ENCODE measurements at places on chromosomes 4 and X. TPM values are rescaled to one million over a fixed set of nuclear protein-coding genes. Genes with fewer than 3 reads are reported as not detected.

DNA sequence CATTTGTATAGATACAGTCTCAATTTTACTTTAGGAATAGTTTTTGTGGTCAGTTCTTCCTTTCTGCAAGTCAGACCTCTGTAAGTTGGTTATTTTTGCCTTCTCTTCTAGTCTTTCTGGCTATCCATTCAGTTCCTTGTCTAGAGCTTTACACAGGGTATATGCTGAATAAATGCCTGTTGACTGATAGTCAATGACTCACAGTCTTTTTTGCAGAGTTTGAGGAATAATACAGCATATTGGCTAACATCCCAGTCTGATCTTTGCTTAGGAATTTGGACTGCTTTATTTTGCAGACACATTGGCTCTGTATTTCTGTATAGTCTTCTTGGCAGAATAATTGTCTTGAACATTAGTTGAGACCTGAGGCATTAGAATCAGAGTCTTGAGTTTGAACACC lies 132.4 kb downstream of the MAGEC1 start:
- DNase-seq, result no peak

DNA sequence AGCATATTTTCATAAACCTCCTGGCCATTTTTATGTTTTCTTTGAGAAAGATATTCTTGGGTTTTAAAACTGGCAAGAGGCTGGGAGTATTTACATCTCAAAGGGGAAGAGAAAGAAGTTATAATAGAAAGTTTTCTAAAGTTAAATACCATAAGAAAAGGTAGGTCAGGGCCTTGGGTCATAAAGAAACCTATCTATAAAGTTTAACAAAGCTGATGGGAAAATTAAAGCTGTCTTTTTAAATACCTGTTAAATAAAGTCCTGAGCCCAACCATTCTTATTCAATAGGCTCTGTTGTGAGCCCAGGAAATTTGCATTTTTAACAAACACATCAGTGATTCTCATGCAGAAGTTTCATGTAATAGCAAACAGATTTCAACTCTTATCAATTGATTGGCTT lies 451.8 kb upstream of the INTU start:
- no peak for DNase-seq

GRCh38 chr4:184423003-184423686 lies 51.2 kb downstream of the IRF2 start:
- DNase-seq, result no peak

GRCh38 chr4:4532371-4533154 lies 9.3 kb downstream of the STX18 start:
- no peak for DNase-seq

DNA sequence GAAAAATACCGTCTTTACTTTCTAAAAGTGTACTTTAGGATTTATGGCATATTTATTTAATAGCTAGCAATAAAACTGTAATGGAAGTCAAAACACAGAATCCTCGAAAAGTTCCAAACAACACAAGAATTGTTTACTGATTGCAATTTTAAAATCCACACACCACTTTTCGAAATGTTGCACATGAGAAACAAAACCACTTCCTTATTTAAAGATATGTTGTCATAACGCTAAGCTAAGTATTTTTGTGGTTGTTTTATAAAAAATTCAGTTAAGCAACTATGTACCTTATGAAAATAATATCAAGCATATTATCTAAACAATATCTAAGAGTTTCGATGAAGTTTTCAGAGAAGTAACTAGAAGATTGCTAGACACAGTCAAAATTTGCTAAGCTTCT lies 344 bp downstream of the TMPRSS11D start:
- DNase-seq, result no peak

DNA sequence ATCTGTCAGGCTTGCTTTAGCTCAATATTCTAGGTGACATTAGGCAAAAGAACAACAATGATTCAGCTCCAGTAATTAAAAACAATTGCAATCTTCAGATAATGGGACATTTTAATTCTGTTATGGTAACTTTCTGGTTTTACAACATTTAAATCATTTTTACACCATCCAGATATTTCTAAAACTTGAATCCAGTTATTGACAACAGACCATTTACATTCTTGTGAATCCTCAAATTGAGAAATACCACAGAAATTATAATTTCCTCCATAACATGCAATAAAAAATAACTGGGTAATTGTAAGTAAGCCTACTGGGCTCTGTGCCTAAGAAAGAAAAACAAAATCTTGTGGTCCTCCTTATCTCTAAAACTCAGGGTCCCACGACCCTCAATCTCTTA lies 195.0 kb upstream of the S100G start:
- DNase-seq, result no peak

Gene PRSS12
- 9.9 TPM for total RNA-seq

Gene TMSB15A
- total RNA-seq, result 307 TPM

Gene RGN
- not detected for total RNA-seq

Gene STARD8
- total RNA-seq, result 9.2 TPM
